ENCODE measurements at places on chromosomes 4 and X.

DNA sequence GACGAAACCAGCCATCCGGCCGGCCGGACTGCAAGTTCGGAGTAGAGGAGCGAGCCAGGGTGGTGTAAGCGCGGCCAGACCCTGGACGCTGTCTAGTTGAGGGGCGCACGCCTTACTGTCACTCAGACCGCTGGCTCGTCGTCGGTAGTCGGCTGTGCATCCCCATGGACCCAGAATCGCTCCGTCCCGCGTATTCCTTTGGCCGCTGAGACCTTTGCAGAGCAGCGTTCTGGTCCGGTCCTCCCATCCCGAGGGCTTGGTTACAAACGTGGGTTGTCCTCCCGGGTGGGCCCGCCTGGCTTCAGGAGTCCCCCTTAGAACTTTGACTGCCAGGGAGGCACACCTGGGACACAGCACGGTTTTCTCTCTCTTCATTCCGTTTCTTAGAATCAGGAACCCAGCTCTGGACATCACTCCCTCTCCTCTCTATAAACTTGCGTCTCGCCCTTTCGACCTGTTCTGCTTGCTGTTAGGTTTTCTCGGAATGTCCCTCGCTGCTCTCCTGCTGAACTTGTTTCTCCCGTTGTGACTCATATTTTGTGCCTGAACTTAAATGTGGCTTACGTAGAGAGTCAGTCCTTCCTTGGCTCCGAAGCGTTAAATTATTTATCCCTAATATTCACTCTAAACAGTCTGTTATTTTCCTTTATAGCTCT is 672 bp downstream of the PGM2 start:
- no peak for DNase-seq

DNA sequence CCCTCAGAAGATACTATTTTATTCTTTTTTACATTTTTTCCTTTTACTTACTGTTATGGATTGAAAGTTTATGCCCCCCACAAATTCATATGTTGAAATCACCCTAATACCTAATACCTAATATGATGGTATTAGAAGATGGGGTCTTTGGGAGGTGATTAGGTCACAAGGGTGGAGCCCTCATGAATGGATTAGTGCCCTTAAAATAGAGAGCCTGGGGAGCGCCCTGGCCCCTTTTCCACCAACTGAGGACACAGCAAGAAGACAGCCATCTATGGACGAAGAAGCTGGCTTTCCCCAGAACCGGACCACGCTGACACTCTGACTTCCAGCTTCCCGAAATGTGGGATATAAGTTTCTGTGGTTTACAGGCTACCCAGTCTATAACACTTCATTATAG is 58.6 kb upstream of the FAT1 start:
- no peak for DNase-seq

GRCh38 chr4:152535360-152535902 is 461 bp downstream of the FBXW7 start:
- no peak for DNase-seq

DNA sequence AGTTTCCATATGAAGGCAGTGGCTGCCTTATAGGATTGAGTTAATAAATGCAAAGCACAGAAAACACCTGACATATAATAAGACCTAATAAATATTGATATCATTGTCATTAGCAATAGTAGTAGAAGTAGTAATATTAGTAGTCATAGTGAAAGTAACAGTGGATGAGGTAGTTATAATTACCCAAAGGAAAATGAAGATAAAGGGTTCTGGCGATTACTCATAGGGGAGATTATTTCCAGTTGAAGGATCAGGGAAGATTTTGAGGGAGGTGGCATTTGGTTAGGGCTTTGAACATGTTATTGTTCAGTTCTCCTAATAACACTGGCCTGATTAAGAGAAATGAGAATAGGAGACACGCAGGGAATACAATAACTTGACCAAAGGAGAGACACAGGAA is 131.9 kb upstream of the GPRIN3 start:
- no peak for DNase-seq

GRCh38 chr4:94517492-94517891 is 65.8 kb downstream of the PDLIM5 start:
- DNase-seq: no peak

Data from 8988T (cell line).